ENCODE measurements at places on chromosomes 5 and 9.

- no peak for DNase-seq
These were observed 35.3 kb downstream of the HNRNPH1 start for GRCh38 chr5:179588166-179588565.

- peak; percentile 86 for DNase-seq
These were observed 8.5 kb upstream of the NFIB start for GRCh38 chr9:14322211-14323082.

GRCh38 chr5:138636398-138636944 lies 61.3 kb upstream of the HSPA9 start:
- no peak for DNase-seq

- DNase-seq = no peak
These were observed 69.7 kb downstream of the ABCA1 start for GRCh38 chr9:104858271-104858670.

GRCh38 chr5:144028636-144029035 lies 141.8 kb downstream of the YIPF5 start:
- no peak for DNase-seq

DNA sequence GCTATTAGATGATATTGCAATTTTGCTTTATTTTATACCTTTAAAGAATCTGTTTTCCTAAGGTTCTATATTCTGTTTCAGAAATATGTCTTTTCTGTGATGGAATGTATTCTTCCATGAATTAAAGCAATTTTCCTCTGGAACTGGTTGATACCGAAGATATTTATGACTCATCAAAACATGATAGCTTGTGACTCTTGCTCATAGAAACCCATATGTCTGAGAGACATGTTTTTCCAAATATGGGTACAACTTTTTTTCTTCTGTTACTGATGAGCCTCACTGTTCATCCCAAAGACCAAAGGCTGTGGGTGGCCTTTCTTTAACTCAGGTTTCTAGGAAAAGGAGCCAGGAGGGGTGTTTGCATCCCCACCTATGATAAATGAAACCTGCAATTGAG lies 126.1 kb upstream of the PAPPA start:
- no peak for DNase-seq

DNA sequence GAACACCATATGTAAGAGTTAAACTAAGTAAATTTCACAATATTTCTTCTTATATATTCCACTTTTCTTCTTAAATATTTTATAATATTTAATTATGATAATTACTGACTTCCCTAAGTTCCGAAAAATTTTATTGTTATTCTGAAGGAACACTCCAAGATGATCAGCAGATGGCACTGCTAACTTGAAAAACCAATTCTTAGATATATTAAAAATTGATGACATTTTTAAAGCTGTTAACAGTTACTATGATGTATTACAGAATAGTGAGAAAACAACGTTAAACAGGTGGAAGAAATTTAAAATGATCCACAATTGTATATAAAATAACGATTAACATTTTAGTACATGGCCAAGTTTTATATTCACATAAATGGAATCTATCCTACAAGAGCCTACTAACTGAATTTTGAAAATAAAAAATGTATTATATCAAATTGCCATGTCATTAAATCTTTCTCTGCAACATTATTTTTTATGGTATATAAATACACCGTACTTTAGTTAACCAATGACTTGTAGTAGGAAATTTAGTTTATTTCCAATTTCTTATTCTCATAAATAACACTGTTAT lies 30.1 kb upstream of the MUSK start:
- no peak for DNase-seq

GRCh38 chr5:126918615-126918957 lies 111.8 kb downstream of the MARCHF3 start:
- no peak for DNase-seq

DNA sequence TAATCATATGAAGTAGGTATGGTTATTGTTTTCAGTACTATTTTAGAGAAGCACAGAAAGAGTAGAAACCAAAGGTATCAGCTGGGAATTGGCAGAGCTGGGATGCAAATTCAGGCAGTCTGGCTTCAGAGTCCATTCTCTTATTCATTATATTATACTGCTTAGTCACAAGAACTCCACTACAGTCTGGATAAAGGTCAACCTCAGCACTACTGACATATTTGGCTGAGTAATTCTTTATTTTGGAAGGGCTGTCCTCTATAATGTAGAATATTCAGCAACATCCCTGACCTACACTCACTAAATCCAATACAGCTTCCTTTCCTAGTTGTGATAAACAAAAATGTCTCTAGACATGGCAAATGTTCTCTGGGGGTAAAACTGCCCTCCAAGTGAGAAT lies 37.6 kb downstream of the PTGER4 start:
- no peak for DNase-seq

DNA sequence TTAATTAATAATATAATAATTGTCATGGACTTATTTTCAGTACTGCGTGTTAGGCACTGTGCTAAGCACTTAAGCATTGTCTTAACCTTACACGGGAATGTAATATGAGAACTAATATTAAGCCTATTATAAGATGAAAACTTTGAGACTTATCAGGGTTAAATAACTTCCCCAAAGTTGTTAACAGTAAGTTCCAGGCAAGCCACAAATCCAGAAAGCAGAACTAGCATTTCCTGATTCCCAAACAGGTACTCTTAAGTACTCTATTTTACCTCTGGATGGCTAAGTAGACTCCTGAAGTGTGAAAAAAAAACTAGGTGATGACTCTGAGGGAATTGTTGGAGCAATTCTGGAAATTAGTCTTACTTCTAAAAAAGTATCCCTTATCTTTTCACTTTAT lies 23.8 kb downstream of the GABRG2 start:
- no peak for DNase-seq

DNA sequence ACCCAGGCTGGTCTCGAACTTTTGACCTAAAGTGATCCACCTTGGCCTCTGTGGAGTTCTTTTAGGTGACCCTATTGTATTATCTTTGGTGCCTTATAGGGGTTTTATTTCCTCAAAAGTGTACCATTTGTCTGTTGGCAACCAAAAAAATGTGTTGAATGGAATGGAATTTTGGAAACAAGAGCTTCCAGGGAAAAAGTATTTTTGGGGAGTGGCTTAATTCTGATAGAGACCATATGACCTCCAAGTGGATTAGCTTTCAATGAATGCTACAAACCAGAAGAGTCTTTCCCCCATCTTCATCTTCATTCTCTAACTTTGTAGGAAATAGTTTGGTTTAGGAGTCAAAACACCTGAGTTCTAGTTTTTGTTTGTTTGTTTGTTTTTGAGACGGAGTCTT lies 3.4 kb upstream of the OGN start:
- DNase-seq = no peak

DNA sequence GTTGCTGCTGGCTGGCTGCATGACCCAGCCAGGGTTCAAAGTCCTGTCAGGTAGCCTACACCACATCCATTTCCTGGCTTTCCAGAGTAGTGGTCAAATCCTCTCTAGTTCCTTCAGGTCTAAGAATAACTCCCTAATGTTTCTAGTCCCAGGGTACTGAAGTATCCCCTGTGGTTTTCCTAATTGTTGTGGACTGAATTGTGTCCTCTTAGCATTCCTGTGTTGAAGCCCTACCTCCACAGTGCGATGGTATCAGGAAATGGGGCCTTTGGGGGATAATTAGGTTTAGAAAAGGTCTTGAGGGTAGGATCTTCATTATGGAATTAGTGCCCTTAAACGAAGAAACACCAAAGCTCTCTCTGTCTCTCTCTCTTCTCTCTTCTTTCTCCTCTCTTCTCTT lies 191.8 kb upstream of the CCNG1 start:
- no peak for DNase-seq

GRCh38 chr9:88950341-88951154 lies 40.7 kb upstream of the S1PR3 start:
- DNase-seq = no peak

GRCh38 chr5:174837919-174838902 lies 113.8 kb downstream of the MSX2 start:
- no peak for DNase-seq

DNA sequence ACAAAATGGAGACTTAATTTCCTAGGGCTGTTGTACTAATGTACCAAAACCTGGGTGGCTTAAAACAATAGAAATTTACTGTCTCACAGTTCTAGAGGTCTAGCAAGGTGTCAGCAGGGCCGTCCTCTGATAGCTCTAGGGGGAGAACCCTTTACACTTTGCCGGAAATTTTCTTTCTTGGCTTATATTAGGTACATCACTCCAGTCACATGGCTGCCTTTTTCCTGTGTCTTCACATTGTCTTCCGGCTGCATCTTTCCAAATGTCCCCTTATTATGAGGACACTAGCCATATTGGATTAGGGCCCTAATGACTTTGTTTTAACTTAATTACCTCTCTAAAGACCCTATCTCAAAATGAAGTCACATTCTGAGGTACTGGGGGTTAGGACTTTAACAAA lies 5.8 kb downstream of the UHRF2 start:
- no peak for DNase-seq

DNA sequence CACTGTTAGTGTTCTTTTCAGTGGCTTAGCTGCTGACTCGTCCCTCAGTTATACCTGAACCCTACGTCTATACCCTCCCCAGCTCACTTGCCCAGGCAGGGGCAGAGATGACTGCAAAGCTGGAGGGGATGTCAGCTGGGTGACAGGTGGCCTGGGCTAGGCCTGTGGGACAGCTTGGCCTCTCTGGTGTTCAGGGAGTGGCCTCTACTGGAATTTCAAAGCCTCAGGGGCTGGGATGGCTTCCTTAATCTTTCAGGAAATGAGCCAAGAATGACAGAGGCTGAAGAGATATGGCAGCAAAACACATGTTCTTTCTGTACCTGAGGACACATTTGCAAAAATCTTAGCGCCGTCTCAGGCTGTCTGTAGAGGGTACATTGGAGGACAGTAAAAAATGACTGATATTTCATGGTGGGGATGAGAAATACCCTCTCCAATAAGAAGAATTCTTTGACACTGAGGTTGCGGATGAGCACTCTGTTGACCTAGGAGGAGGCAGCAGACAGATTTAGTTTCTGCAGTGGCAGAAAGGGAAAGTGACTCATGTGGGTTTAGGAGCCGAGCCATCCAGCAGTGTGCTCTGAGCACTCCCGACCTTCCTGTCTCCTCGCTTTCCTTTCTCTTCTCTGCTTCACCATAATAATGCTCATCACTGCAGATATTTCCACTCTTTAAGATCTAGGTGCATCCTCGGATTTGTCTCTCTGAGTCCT lies 54.4 kb downstream of the ENTREP1 start:
- no peak for DNase-seq

GRCh38 chr5:1541702-1542400 lies 18.1 kb upstream of the LPCAT1 start:
- DNase-seq = no peak

DNA sequence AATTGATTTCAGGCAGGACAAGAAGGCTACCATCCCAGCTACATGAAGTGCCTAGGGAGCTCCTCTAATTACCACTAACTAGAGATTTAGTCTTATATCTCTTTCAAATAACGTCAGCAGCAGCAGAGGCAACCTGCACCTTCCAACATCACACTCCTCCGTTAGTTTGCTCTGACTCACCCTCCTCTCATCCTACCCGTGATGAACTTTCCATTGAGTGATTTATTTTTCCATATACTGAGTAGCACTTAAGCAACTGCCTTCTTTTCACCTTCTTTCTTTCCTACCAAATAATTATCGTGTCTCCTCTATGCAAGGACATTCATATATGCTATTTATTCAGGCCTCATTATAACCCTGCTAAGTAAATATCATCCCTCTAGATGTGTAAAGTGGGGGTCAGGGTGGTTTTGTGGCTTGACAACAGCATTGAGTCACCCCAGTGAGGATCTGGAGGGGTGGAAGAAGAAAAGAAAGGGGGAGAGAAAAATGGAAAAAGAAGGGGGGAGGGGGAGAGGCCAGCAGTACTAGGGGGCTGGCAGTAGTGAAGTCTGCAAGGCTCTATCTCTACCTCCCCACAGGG lies 64.6 kb upstream of the CAST start:
- DNase-seq = no peak

DNA sequence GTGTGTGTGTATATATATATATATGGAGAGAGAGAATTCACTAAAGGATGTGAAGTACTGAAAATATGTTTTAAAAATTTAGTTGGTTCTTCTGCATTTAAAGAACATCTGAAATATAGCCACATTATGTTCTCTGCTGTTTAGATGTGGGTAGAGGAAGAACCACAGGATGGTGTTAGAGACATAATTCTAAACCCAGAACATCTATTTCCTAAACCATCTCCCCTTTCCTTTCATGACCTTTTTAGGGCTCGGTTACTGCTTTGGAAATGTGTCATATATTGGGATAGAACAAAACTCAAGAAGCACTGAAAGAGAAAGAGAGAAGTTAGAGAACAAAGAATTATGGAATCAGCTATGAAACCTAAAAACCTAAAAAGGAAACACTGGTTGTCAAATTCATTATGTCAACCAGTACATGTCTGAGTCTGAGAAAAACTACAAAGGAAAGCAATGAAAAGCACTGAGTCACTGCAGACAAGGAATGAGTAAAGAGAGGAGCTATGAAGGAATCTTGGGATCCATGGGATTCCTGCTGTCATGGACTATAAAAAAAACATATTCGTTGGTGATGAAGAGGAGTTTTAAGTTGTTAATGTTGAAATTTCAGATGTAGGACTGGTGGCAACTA lies 28.4 kb downstream of the SLC12A2 start:
- DNase-seq = no peak

DNA sequence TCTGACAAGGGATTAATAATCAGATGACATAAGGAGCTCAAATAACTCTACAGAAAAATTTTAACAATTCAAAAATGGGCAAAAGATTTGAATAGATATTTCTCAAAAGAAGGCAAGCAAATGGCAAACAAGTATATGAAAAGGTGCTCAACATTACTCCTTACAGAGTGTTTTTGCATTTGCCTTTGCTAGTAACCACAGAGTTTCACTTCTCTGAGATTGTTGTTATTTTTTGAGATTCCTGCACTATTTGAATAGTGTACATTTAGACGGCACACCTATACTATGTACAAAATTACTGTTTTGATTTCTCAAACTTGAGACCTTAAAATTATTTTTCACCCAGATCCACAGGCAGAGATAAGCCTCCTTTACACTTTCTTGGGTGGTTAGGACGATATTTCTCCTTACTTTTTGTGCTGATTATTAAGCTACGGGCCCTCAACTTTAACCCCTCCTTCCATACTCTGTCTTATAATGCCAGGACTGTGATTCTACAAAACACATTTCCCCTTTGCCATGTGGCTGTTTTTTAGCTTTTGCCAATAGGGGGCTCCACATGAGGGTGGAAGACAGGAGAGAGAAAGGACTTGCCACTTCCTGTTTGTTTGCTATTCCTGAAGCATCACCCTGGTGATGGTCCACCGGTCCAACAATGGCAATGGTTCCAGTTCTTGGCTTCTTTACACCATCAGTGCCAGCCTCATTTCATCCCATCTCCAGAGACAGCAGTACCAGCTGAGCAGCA lies 65.0 kb upstream of the DAP start:
- DNase-seq = no peak

- DNase-seq = peak; percentile 68
These were observed 54.2 kb downstream of the LRSAM1 start for GRCh38 chr9:127505396-127506116.

- DNase-seq = no peak
These were observed 194.8 kb downstream of the FBXL7 start for GRCh38 chr5:15694696-15695214.

- no peak for DNase-seq
These were observed 40.0 kb upstream of the MYO10 start for GRCh38 chr5:16975950-16976624.

GRCh38 chr5:2550509-2550908 lies 201.0 kb downstream of the IRX2 start:
- no peak for DNase-seq

All from activated CD8-positive, alpha-beta memory T cell treated with anti-CD3 and anti-CD28 coated beads, Interleukin-2, amount 50 U/mL, for 48 hours (primary cell).